ENCODE measurements at places on chromosomes 4 and X.

DNA sequence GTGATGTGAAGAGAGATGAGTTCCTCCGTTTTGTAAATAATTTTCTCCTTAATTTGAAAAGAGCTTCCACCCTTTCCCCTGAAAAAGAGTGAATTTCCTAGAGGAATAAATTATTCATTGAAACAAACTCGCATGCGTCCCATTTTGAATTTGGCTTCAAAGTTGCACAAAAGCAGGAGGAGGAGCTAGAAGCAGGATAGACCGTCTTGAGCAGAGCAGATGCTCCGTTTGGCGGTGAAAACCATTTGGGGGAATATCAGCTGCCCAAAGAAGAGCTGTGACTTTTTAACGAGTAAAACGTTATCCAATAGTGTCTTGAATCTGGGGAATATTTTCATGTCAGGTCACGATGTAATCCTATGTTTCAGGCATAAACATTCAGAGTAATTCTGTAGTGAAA, 42.0 kb downstream of the FAM149A start:
- DNase-seq, result no peak

DNA sequence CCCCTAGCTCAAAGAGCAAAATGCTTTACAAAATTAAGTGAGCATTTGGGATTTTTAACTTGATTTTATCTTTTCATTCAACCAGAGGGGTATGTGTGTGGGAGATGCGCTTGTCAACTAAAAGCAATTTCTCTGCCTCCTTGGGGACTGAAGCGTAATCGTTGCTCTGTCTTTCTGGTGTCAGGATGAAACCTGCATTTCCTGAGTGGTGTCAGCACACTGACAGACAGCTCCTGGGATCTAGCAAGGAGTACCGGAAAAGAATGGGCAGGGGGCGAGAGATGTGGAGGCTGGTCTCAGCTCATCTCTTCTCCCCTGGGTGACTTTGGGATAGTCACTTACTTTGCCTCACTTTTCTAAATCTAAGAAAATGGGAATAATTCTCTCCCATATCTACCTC, 5.1 kb upstream of the ARHGAP36 start:
- no peak for DNase-seq

GRCh38 chrX:47571215-47571614, 10.2 kb downstream of the ARAF start:
- no peak for DNase-seq

- no peak for DNase-seq
Observed at GRCh38 chrX:155211208-155211607, 5.1 kb upstream of the VBP1 start.

DNA sequence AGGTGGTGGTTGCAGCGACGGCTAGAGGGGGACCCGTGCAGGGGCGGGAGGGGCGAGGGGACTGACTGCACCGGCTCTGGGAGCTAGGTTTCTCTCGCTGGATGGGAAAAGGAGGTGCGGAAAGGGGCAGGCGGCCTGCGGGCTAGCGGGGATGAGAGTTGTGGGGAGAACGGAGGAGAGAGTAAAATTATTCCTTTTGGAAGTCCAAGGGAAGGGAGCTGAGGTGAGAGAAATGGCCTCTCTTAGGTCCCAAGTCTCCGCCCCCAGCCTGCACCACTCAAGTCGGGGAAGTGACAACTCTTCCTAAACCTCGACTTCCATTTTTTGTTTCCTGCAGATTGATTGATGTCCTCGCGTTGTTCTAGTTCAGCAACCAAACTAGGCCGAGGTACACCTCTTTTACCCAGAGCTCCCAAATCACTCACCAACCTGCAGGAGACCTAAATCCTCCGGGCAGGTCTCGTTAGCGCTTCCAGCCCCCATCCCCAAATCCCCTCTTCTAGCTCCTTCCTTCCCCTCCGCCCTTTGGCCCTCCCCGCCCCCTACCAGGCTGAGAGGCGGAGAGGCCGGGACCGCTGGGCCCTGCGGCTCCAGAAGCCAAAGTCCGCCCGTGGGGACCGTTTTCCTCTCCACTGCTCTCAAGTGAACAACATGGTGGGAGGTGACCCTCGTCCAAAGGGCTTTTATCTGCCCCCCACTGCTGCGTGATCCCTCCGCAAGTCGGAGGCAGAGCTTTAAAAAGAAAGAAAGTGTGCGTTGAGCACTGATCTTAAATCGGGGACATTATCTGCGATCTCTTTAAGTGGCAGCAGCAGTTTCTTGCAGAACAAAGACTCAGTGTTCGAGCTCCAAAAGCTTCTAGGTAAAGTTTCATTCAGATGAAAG, 7.3 kb downstream of the PITX2 start:
- no peak for DNase-seq

DNA sequence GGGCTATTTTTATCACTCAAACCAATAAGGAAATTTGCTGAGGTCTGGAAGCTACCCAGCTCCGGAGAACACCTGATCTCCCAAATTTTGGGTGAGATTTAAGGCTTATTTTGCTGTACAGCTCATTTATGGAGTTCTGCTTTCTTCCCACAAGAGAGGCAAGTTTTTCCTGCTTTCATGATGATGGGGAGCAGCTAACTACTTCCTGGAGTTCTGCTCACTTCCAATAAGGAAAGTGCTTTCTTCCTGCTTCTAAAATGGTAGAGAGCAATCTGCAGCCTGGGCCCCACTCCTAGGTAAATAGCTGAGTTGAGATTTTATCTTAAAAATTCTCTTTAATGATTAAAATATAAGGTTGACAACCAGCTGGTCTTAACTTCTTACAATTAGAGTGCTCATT, 606.0 kb upstream of the HTR2C start:
- DNase-seq, result no peak

- DNase-seq, result no peak
Observed at GRCh38 chr4:38610966-38611431, 53.0 kb upstream of the KLF3 start.

GRCh38 chr4:106329041-106329618, 12.8 kb downstream of the AIMP1 start:
- DNase-seq, result no peak

DNA sequence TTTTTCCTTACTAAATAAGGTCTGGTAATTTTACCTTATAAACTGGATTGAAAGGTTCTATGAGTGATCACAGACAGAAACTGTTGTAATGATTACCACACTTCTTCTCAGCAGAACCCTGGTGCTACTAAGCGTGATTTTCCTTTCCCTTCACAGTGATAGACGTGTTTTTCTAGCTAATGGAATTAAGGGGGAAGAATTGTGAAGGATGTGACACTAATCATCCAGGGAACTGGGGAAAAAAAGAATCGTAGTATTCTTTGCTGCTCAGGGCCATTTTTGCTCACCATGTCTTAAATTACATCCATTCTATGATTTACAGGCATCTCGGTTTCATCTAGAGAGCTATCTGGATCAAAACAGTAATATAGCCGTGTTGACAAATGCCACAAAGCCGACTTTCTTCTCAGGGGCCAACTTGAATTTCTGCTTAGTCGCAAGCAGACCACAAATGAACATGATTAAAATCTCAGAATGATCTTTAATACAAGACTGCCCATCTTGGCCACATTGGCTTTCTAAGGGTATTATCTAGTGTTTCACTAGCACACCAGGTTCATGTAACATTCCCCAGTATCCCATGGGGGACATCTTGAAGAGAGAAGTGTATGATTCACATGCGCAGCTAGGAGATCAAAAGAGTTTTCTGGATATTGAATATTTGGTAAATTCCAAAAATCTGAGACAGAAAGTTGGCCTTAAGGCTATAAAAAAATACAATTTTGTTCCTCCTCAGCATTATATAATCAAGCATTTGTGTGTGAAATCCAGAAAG, 154.0 kb downstream of the UGT8 start:
- DNase-seq, result no peak

- no peak for DNase-seq
Observed at GRCh38 chr4:74105656-74106280, 6.8 kb upstream of the CXCL2 start.

GRCh38 chr4:184306949-184307348, 89.3 kb upstream of the ENPP6 start:
- no peak for DNase-seq

- no peak for DNase-seq
Observed at GRCh38 chrX:21487832-21488231, 113.6 kb downstream of the CNKSR2 start.

DNA sequence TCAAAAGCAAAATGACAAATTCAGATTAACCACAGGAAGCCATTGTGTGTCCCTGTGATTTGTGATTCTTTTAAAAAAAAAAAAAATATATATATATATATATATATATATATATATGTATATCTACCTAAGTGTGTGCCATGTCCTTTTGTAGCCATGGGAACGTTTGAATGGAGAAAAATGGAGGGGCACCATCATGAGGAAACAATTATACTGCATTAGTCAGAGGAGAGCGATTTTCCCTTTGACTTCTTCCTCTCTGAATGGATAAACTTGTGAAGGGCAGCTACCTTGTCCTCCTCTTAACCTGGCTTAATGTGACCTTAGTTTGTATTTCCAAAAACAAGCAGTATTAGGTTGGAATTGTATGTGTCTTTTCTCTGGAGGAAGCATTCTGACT, 23.3 kb upstream of the CBLL2 start:
- no peak for DNase-seq

DNA sequence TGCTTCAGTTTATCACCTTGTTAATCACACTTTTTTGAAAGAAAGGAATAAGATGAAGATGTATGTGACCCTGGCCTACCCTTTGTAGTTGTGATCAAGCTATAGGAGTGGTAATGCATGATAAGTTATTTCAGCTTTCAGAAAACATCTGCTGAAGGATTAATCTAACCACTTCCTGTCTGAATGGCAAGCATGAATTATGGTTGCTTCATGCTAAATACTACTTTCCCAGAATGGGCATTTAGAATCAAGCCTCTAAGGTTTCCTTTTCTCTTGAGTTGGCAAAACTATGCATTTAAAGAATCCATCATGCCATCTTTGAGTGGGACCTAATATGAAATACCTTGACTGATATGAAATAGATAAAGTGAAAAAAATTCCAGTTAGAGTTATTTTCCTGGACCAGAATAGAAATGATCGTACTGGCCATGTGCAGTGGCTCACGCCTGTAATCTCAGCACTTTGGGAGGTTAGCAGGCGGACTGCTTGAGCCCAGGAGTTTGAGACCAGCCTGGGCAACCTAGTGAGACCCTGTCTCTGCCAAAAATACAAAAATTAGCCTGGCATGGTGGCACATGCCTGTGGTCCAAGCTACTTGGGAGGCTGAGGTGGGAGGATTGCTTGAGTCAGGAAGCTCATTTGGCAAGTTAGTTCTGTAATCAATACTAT, 59.1 kb downstream of the ANXA3 start:
- no peak for DNase-seq

GRCh38 chr4:112739442-112739841, 102.5 kb downstream of the LARP7 start:
- no peak for DNase-seq

DNA sequence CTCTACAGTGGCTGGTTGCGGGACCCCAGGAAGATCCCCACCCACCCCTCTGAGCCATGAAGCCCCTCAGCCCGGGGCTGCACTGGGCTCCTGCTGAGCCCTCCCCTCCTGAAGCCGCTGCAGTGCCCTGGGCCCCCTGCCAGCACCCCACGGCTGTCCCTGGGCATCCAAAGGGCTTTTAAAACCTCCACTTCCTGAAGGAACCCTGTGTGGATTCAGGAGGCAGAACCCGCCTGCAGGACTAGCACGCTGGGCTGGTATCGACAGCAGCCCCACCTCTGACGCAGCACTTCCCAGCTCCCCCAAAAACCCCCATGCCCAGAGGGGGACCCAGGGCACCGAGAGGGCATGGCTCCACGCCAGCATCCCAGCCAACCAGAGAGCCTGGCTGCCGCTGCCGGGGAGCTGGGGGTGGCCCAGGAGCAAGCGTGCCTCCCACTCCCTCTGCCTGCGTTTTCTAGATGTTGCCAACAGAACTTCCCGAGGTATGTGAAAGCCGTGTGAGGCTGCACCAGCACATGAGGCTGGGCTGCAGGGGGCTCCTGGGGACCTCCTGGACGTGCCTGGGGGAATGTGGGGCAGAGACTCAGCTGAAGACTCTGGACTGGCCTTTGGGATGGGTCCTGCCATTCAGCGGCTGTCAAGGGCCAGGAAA, 6.3 kb downstream of the MXD4 start:
- DNase-seq, result no peak

- DNase-seq, result no peak
Observed at GRCh38 chr4:40289366-40290188, 45.6 kb upstream of the CHRNA9 start.

DNA sequence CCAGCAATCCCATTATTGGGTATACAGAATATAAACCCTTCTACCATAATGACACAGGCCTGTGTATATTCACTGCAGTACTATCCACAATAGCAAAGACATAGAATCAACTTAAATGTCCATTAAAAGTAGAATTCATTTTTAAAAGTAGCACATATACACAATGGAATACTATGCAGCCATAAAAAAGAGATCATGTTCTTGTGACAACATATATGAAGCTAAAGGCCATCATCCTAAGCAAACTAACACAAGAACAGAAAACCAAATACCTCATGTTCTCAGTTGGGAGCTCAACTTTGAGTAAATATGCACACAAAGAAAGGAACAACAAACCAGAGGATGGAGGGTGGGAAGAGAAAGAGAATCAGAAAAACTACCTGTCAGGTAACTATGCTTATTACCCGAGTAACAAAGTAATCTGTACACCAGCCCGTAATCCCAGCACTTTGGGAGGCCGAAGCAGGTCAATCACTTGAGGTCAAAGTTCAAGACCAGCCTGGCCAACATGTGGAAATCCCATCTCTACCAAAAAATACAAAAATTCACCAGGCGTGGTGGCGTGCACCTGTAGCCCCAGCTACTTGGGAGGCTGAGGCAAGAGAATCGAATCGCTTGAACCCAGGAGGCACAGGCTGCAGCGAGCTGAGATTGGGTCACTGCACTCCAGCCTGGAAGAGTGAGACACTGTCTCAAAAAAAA, 22.8 kb downstream of the DHX15 start:
- no peak for DNase-seq

- DNase-seq, result no peak
Observed at GRCh38 chrX:30141966-30142365, 73.4 kb upstream of the MAGEB2 start.

DNA sequence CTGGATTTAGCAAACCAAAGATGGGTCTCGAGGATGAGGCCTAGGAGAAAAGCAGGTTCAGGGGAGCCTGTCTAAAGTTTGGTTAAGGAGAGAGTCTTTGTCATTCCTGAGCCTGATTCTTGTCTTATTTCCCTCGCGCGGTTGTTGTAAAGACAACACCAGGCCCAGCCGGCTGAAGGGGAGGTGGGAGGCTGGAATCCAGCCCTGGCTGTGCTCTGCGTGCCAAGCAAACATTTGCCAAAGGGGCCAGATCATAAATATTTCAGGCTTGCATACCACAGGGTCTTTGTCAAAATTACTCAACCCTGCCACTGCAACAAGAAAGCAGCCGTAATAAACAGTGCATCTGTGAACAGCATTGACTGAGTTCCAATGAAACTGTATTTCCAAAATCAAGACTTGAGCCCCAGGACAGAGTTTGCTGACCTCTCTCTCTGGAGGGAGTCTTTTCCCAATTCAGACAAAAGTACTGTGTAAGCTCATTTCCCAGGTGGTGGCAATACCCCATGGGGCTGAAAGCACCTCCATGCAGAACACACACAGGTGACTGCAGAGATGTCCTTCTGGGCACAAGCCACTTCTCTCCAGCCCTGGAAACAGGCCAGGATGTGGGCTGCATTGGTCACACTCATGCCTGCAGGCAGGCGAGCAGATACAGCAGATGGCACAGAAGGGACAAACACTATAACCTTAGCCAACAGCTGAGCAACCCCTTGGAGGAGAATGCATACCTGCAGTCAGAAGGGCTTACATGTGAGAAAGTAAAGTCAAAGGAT, 320.3 kb downstream of the STK32B start:
- no peak for DNase-seq

- no peak for DNase-seq
Observed at GRCh38 chrX:56802428-56802827, 73.4 kb downstream of the NBDY start.

- no peak for DNase-seq
Observed at GRCh38 chrX:129493643-129494042, 29.6 kb downstream of the SMARCA1 start.

GRCh38 chr4:11843927-11844326, 415.2 kb upstream of the HS3ST1 start:
- no peak for DNase-seq
